ENCODE measurements at places on chromosomes 6 and 20. TPM values are rescaled to one million over a fixed set of nuclear protein-coding genes. Genes with fewer than 3 reads are reported as not detected.

DNA sequence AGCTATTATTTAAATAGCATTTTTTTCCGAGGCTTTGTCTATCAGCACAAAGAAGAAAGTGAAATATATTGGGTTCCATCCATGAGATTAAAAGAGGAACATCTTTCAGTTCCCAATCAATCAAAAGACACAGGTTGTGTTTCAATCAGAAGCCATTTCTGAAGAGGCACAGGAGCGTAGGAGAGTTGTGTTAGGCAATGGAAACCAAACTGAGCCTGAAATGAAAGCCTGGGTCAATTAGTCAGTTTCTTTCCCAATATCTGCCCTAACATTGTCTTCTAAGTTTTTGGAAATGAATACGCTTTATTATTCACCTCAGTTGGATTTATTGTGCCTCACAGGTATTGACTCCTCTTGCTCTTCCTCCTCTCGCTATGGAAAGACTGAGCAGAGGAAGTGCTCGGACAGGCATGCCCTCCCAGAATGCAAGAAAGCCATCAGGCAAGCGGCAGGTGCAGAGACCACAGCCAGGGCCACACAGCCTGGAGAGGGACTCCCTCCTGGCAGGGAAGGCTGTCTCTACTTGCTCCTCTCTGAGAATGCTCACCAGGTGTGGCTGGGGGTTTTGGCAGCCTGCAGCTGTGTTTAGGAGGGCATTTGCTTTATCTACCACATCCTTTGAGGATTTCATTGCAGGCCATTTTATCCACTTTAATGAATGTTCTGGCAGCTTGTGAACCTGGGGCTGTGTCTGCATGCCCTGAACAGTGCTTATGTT, 100.8 kb upstream of the NEDD9 start:
- H3K4me1 ChIP-seq, result peaks cover 10% of the 10 kb centered on the region
- DNase-seq, result no peak
- H3K27ac ChIP-seq, result no peak overlapping the region
- H3K4me3 ChIP-seq, result no peak overlapping the region

GRCh38 chr6:113697632-113698410, 159.3 kb upstream of the MARCKS start:
- H3K36me3 ChIP-seq, result no peaks in the 10 kb centered on the region
- no peaks in the 10 kb centered on the region for H3K27me3 ChIP-seq
- DNase-seq, result no peak
- peaks cover 72% of the 10 kb centered on the region for H3K4me1 ChIP-seq
- no peak overlapping the region for H3K27ac ChIP-seq

GRCh38 chr6:148069256-148069655, 273.4 kb upstream of the SASH1 start:
- no peaks in the 10 kb centered on the region for H3K36me3 ChIP-seq
- DNase-seq, result no peak
- no peak overlapping the region for H3K27ac ChIP-seq
- H3K4me3 ChIP-seq, result no peak overlapping the region
- no peaks in the 10 kb centered on the region for H3K4me1 ChIP-seq
- no peaks in the 10 kb centered on the region for H3K27me3 ChIP-seq

Gene ZBTB12
- total RNA-seq, result not detected

DNA sequence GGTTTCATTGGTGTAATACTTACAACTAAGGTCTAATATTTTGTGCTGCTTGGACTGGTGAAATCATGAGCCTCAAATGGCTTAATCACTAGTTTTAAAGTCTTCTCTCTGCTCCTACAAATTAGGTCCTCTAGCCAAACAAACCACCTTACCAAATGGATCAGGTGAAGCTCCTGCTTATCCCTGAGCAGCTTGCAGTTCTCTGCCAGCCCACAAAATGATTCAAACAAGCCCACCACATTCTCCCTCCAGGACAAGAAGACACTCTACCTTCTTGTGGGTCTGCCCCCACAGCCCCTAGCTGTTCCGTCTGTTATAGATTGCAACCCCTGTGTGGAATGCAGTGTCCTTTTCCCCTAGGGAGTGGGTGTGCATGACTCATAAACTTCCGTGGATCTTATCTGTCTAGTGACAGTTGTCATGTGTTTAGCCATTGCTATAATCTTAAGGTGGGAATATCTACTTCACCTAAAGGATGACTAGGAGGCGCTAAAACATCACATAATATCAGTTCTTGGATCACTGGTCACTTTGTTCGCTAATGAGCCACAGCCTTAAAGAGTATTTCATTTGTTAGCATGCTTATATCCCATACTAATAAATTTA, 940.5 kb upstream of the MANEA start:
- no peaks in the 10 kb centered on the region for H3K27me3 ChIP-seq
- no peaks in the 10 kb centered on the region for H3K4me1 ChIP-seq
- no peak overlapping the region for H3K4me3 ChIP-seq
- H3K36me3 ChIP-seq, result no peaks in the 10 kb centered on the region
- DNase-seq, result no peak
- no peak overlapping the region for H3K27ac ChIP-seq

- no peak overlapping the region for H3K27ac ChIP-seq
- no peak overlapping the region for H3K4me3 ChIP-seq
- no peak for DNase-seq
- no peaks in the 10 kb centered on the region for H3K4me1 ChIP-seq
Observed at GRCh38 chr6:11598687-11599086, 61.1 kb downstream of the TMEM170B start.

Gene RSPH3
- 7.0 TPM for total RNA-seq

DNA sequence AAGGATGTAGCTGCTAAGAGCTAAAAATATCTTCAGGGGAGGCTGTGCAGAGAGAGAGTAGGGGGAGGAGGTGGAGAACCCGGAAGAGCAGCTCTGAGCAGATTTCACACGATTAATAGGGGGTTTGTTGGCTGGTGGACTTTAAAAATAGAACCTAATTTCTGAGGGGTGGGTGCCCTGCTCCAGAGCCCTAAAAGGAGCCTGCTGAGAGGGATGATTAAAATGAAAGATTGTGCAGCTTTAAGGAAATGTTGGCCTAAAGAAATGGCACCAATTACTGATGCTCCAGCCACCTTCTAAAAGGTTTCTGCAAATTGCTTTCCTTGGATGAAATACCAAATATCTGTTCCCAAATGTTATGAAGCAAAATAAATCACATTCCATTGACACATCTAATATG, 202.8 kb upstream of the BTBD3 start:
- H3K4me3 ChIP-seq, result no peak overlapping the region
- no peaks in the 10 kb centered on the region for H3K27me3 ChIP-seq
- DNase-seq, result no peak
- no peaks in the 10 kb centered on the region for H3K4me1 ChIP-seq
- H3K27ac ChIP-seq, result no peak overlapping the region

GRCh38 chr6:107218142-107218541, 102.8 kb upstream of the BEND3 start:
- H3K4me1 ChIP-seq, result no peaks in the 10 kb centered on the region
- DNase-seq, result no peak
- H3K27ac ChIP-seq, result no peak overlapping the region
- H3K36me3 ChIP-seq, result no peaks in the 10 kb centered on the region
- no peak overlapping the region for H3K4me3 ChIP-seq

GRCh38 chr20:16292226-16292880, 280.9 kb downstream of the KIF16B start:
- H3K4me3 ChIP-seq, result no peak overlapping the region
- no peak for DNase-seq
- no peaks in the 10 kb centered on the region for H3K4me1 ChIP-seq
- H3K27ac ChIP-seq, result no peak overlapping the region
- no peaks in the 10 kb centered on the region for H3K36me3 ChIP-seq

DNA sequence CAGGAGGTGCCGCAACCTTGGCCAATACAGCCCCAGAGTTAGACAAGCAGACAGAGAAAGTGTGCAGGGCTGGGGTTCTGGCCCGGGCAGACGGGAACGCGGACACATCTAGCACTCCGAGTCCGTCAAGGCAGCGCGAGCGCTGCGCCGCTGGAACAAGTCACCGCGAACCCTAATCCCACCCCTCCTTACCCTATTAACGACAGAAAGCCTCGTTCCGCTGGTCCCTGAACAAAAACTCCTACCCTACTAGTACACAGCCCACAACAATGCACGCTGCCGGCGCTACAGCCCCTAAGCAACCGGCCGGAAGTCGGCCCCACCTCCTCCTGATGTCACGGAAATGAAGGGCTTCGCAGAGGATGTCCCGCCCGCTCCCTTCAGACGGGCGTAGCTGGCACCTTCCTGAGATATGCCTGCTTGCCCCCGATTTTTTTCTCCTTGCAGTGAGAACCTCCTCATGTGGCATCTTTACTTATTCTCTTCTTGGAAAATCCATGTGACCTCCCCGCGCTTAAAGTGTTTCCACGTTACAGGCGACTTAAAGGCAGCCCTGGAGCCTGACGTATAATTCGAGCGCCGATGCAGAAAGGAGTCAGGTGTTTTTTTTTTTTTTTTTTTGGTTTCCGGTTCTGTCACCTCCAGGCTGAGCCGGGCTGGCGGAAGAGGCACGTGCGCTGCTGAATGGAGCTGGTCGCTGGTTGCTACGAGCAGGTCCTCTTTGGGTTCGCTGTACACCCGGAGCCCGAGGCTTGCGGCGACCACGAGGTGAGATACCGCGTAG, at the start of the genes C6orf52 and PAK1IP1:
Gene C6orf52 (minus strand): TSS at position 315 of the 784 bp plus-strand sequence. CDS start 7,066 bp downstream, outside the sequence.
Gene PAK1IP1 (plus strand): TSS at position 671 of the 784 bp plus-strand sequence. CDS start 14 bp downstream, at position 685.
- peaks cover 27% of the 10 kb centered on the region for H3K4me1 ChIP-seq
- peaks cover 4% of the 10 kb centered on the region for H3K36me3 ChIP-seq
- no peaks in the 10 kb centered on the region for H3K27me3 ChIP-seq
- H3K4me3 ChIP-seq, result peak within 1 kb of the TSS; percentile 73
- peak within 1 kb of the TSS; percentile 92 for H3K27ac ChIP-seq

Gene RAB32
- total RNA-seq, result 17.9 TPM

GRCh38 chr20:41989935-41990635, 371.9 kb upstream of the CHD6 start:
- no peaks in the 10 kb centered on the region for H3K27me3 ChIP-seq
- no peak for DNase-seq
- no peak overlapping the region for H3K4me3 ChIP-seq
- no peak overlapping the region for H3K27ac ChIP-seq
- no peaks in the 10 kb centered on the region for H3K36me3 ChIP-seq

GRCh38 chr6:169982461-169983386, 231.3 kb downstream of the ERMARD start:
- no peak overlapping the region for H3K4me3 ChIP-seq
- no peaks in the 10 kb centered on the region for H3K36me3 ChIP-seq
- no peaks in the 10 kb centered on the region for H3K4me1 ChIP-seq
- H3K27me3 ChIP-seq, result no peaks in the 10 kb centered on the region
- no peak for DNase-seq

Gene SLA2
- total RNA-seq, result 1.0 TPM

- no peak overlapping the region for H3K4me3 ChIP-seq
- H3K27ac ChIP-seq, result no peak overlapping the region
- no peaks in the 10 kb centered on the region for H3K4me1 ChIP-seq
- no peak for DNase-seq
- no peaks in the 10 kb centered on the region for H3K27me3 ChIP-seq
Observed at GRCh38 chr6:52937908-52938307, 28.4 kb upstream of the GSTA3 start.

GRCh38 chr20:1323256-1323655, 5.7 kb downstream of the SDCBP2 start:
- H3K27ac ChIP-seq, result no peak overlapping the region
- H3K4me3 ChIP-seq, result no peak overlapping the region
- H3K27me3 ChIP-seq, result no peaks in the 10 kb centered on the region
- no peaks in the 10 kb centered on the region for H3K36me3 ChIP-seq
- no peak for DNase-seq

Gene LMBRD1
- total RNA-seq, result 55.3 TPM

Gene TXLNB
- not detected for total RNA-seq

GRCh38 chr6:89140347-89141156, 5.3 kb upstream of the PM20D2 start:
- no peak overlapping the region for H3K27ac ChIP-seq
- peak; percentile 47 for DNase-seq
- H3K27me3 ChIP-seq, result no peaks in the 10 kb centered on the region
- peaks cover 18% of the 10 kb centered on the region for H3K4me1 ChIP-seq
- no peak overlapping the region for H3K4me3 ChIP-seq

DNA sequence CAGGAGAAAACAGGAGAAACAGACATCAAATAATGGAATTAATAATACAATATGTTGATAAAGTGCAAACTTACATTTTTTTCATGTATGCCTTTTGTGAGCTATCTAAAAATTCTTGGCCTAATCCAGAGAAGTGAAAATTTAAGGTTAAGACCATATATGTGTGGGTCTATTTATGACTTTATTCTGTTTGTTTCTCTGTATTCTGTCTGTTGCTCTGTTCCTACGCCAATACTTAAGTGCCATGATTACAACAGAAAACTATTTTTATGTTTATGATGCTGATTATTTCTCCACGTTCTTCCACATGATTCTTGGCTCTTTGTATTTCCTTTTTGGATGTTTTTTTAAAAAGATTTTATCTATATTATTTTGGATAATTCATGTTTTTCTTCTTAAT, 109.6 kb upstream of the MAP3K4 start:
- H3K27ac ChIP-seq, result no peak overlapping the region
- peaks cover 10% of the 10 kb centered on the region for H3K4me1 ChIP-seq
- H3K27me3 ChIP-seq, result no peaks in the 10 kb centered on the region
- H3K36me3 ChIP-seq, result no peaks in the 10 kb centered on the region
- no peak for DNase-seq
- no peak overlapping the region for H3K4me3 ChIP-seq

GRCh38 chr20:24637087-24637486, 167.7 kb downstream of the SYNDIG1 start:
- H3K27ac ChIP-seq, result no peak overlapping the region
- H3K27me3 ChIP-seq, result no peaks in the 10 kb centered on the region
- H3K4me3 ChIP-seq, result no peak overlapping the region
- no peak for DNase-seq

Gene MAP7
- total RNA-seq, result 28.7 TPM

GRCh38 chr20:20680991-20681508, 31.4 kb downstream of the RALGAPA2 start:
- peaks cover 11% of the 10 kb centered on the region for H3K4me1 ChIP-seq
- H3K4me3 ChIP-seq, result no peak overlapping the region
- H3K27ac ChIP-seq, result no peak overlapping the region

- H3K27me3 ChIP-seq, result no peaks in the 10 kb centered on the region
- H3K4me3 ChIP-seq, result no peak overlapping the region
- DNase-seq, result peak; percentile 69
- no peaks in the 10 kb centered on the region for H3K36me3 ChIP-seq
- H3K27ac ChIP-seq, result peak overlapping the region; percentile 69
- peaks cover 22% of the 10 kb centered on the region for H3K4me1 ChIP-seq
Observed at GRCh38 chr20:33554914-33555420, 65.1 kb downstream of the CBFA2T2 start.

GRCh38 chr20:13255356-13255755, 34.3 kb downstream of the ISM1 start:
- H3K4me1 ChIP-seq, result peaks cover 19% of the 10 kb centered on the region
- H3K4me3 ChIP-seq, result no peak overlapping the region
- no peaks in the 10 kb centered on the region for H3K36me3 ChIP-seq
- H3K27me3 ChIP-seq, result no peaks in the 10 kb centered on the region
- DNase-seq, result no peak
- H3K27ac ChIP-seq, result no peak overlapping the region

DNA sequence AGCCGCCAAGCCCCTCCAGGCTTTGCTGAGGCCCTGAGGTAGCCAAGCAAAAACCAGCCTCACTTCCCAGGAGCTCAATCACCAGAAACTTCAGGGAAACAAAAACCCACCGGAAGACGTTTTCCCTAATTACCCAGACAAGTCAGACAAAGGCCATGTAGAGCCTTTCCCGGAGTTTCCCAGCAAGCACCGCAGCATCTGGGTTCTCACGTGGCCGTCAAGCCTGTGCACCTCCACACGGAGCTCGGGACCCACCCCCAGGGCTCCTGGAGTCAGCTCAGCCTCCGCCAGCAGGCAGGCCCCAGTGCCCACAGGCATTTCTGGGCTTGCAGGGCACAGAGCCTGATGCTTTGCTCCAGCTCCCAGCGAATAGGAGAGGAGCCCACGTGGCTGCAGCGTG, 10.1 kb upstream of the MRGBP start:
- no peak overlapping the region for H3K4me3 ChIP-seq
- peaks cover under 1% of the 10 kb centered on the region for H3K4me1 ChIP-seq
- H3K27me3 ChIP-seq, result no peaks in the 10 kb centered on the region
- no peaks in the 10 kb centered on the region for H3K36me3 ChIP-seq

GRCh38 chr6:79617518-79617941, 13.6 kb upstream of the SH3BGRL2 start:
- H3K36me3 ChIP-seq, result no peaks in the 10 kb centered on the region
- DNase-seq, result no peak
- H3K27me3 ChIP-seq, result no peaks in the 10 kb centered on the region
